DMS53 (cell line): ENCODE measurements at places on chromosomes 5 and 9.
A peak's percentile ranks its signal among the peaks of the same experiment; 100 is the strongest.

DNA sequence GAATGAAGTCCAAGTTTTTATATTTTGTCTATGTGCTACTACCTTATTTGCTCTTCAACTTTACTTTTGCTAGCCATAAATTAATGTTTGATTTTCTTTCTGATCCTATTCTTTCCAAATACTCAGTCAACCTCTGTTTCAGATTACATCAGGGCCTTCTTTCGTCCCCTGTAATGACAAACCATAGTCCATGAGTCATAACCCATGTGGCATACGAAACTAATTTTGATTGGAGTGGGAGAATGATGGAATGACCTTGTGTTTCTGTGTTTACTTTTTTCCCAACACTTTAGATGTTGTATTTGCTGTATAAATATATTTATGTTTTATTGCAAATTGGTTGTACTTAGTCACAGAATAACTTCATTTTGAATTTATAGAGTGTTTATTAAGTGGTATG lies 1043.1 kb downstream of the DTWD2 start:
- peak; percentile 58 for DNase-seq

GRCh38 chr5:156259618-156260017 lies 67.3 kb upstream of the SGCD start:
- DNase-seq: peak; percentile 8

- DNase-seq: no peak
Measured at GRCh38 chr5:137026296-137026695, 472.8 kb downstream of the SPOCK1 start.

DNA sequence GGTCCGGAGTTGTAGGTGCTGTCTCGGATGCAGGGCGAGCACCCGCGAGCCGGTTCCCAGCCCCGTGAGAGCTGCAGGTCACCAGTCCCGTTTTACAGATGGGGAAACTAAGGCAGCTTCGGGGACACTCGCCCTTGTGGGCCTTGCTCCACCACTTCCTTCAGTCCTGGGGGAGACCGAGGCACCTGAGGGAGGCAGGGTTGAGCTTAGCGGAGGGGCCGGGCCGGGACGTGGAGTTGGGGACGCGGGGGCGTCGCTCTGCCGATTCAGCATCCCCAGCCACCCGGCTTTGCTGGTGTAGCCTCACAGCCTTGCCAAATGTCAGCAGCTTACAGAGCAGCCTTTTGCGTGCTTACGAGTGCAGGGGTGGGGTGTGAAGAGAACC lies 530 bp downstream of the BBLN start:
- peak; percentile 60 for DNase-seq

- DNase-seq: no peak
Measured at GRCh38 chr5:33475706-33476105, 34.9 kb downstream of the TARS1 start.

DNA sequence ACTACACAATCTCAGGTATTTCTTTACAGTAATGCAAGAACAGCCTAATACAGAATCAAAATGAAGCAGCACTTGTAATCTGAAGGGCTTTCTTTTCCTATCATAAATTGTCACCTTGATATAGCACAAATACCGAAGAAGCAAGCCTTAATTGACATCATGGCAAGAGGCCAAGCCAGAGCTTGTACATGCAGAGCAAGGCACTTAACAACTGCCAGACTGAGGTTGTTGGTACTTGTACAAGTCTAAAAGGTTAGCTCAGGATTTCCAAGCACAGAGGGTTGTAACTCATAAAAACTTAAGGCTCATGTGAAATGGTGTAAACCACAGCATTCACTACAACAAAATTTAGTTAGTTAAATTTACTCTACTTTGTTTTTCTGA lies 158.8 kb upstream of the SPEF2 start:
- DNase-seq: peak; percentile 18

DNA sequence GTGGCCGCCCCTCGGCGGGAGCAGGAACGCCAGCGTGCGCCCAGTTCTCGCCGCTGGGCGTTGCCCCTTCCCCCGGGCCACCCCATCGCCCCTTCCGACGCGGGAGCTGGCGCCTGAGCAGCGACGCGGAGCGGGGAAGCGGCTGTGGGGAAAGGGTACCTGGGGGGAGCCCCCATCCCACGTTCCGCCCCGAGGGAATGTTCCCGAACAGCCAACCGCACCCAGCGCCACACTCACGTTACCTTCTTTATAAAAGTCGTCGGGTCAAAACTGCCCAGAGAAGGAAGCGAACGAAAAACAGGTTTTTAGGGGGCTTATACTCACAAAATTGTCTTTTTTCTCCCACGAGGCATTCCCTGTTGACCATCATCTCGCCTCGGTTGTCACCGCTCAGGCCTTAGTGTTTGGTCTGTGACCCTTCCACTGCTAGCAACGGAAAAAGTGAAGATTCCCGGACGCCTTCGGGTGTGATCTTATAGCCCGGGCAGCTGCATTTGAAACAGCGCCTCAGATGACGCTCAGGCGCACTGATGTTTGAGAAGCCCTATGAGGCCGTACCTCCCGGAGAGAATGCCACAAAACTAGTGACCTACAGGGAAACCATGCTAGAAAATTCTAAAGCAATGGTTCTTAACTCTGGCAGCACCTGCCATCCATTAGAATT lies 475 bp upstream of the GOLM1 start:
- peak; percentile 75 for DNase-seq

DNA sequence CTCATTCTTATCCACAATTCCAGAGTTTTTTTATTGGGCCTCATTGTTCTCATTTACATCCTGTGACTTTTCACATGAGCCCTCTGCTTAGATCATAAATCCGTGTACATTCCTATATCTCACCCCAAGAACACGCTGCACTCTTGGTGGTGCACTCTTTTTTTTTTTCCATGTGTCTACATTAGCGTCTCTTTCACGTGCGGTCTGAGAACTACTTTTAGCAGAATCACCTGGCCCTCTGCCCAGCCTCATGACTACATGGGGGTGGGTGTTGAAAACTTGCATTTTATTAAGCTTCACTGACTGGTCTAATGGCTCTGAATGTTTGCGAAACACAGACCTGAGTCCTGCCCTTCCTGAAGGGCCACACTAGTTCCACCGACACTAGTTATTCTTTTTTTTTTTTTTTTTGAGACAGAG lies 18.6 kb downstream of the C9orf57 start:
- peak; percentile 7 for DNase-seq

GRCh38 chr9:95826183-95826838 lies 49.2 kb upstream of the ERCC6L2 start:
- no peak for DNase-seq

DNA sequence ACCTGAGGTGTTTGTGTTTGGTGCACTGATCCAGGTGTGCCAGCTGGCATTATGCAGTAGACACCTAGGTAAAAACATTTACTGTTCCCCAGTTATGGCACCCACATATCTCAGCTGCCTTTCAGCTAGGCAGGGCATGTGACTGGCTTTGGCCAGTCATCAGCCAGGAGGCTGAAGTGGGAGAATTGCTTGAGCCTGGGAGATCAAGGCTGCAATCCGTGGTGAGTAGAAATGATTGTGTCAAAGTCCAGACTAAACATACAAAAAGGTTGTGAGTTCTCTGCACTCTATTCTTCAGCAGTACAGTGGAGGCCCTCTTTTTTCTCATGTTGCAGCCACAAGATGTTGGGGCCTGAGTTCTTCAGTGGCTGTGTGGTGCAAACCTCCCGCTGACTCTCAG lies 3.2 kb upstream of the FBLL1 start:
- peak; percentile 71 for DNase-seq

DNA sequence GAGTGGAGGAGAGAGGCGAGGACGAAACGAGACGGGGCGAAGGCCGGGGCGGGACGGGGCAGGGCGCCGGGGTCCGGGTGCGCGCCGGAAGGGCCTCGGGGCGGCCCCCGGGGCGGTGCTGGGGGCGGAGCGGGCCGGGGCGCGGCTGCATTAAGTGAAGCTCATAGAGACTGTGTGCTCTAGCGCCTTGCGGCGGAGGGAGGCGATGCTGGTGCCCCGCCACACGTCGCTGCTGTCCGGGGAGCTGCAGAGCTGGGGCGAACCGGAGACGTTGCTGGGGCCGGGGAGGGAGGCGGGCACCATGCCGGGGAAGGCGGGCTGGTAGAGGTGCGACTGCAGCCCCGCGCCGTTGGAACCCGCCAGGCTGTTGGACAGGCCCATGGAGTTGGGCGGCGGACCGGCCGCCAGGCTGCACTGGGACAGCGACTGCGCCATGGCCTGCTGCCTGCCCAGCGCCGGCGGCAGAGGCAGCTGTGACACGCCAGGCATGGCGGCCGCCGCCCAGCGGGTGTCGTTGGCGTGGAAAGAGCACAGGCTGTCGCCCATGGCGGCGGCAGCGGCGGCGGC lies 8.3 kb downstream of the OTP start:
- DNase-seq: peak; percentile 95

GRCh38 chr5:79527431-79527830 lies 13.5 kb upstream of the HOMER1 start:
- DNase-seq: peak; percentile 20

GRCh38 chr5:61275841-61276240 lies 56.2 kb upstream of the ZSWIM6 start:
- peak; percentile 13 for DNase-seq

DNA sequence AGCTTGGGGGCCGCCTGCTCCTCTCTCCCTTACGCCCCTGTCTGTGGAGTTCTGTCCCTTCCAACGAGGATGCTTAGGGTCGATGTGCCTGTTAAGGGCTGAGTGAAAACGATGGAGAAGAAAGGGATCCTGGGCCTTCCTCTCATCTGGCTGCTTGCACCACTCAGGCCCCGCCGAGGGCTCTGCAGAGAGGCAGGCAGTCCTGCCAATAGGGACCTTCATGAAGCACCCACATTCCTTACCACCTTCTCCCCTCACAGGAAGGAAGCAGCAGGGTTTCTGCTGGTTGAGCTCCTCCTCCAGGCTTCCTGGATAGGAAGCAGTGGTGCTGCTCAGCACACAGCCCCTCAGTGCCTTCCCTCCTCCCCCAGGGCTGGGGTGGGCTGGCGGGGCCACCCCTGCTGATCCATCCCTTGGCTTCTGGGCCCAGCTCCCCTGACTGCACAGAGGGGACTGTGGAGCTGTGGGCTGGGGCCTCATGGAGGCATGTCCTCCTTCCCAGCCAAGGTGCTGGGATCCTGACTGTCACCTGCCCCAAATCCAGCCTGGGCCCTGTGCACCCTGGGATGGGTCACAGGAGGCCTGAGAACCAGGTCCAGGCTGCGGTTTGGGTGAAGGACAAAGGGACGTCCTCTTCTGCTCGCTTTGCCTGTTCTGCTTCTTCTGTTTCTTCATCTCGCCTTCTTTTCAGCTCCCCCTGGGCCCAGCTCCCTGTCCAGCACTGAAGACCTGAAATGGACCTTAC lies 50.5 kb downstream of the AHRR start:
- DNase-seq: peak; percentile 68

GRCh38 chr9:4850603-4851310 lies 58.0 kb downstream of the RCL1 start:
- no peak for DNase-seq

- no peak for DNase-seq
Measured at GRCh38 chr5:54363669-54364068, 53.3 kb upstream of the ARL15 start.

- no peak for DNase-seq
Measured at GRCh38 chr9:83466877-83467276, 71.3 kb downstream of the FRMD3 start.

GRCh38 chr5:30600892-30601291 lies 592.6 kb upstream of the CDH6 start:
- no peak for DNase-seq

- DNase-seq: no peak
Measured at GRCh38 chr5:56232538-56232937, 592 bp downstream of the ANKRD55 start.

DNA sequence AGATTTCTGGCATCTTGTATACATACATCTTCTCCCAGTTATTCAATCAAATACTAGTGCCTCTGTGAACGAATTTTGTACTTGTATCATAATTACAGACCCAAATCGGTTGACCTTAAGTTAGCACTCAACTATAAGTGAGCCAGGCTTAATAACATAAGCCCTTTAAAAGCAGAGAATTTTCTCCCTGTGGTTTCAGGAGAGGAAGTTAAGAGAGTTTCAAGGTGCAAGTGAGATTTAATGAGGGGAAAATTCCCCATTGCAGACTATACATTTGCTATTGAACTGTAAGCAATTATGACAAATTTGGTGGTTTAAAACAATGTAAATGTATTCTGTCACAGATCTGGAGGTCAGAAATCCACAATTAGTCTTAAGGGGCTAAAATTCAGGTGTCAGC lies 261.9 kb upstream of the NREP start:
- DNase-seq: no peak

GRCh38 chr9:95055334-95055850 lies 262.1 kb downstream of the FANCC start:
- no peak for DNase-seq
